B cell (primary cell): ENCODE measurements at places on chromosomes 3 and 15. TPM values are rescaled to one million over a fixed set of nuclear protein-coding genes. Genes with fewer than 3 reads are reported as not detected.

GRCh38 chr3:97835761-97836160 lies 13.9 kb downstream of the CRYBG3 start:
- H3K36me3 ChIP-seq: no peaks in the 10 kb centered on the region
- no peak for DNase-seq
- H3K4me1 ChIP-seq: no peaks in the 10 kb centered on the region
- H3K4me3 ChIP-seq: no peak overlapping the region
- no peaks in the 10 kb centered on the region for H3K27me3 ChIP-seq

DNA sequence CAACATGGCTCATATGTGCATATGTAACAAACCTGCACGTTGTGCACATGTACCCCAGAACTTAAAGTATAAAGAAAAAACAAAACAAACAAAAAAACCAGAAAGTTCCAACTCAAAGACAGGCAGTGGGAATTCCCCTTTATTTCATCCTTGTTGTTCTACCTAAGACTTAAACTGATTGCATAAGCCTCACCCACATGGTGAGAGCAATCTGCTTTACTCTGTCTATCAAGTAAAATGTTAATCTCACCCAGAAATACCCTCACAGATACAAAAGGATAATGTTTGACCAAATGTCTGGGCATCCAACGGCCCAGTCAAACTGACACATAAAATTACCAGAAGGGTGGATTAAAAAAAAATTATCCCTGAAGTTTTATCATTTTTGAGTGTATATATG lies 190.9 kb upstream of the PLSCR5 start:
- no peak overlapping the region for H3K4me3 ChIP-seq
- no peaks in the 10 kb centered on the region for H3K36me3 ChIP-seq
- H3K27me3 ChIP-seq: no peaks in the 10 kb centered on the region
- no peaks in the 10 kb centered on the region for H3K4me1 ChIP-seq

- H3K4me3 ChIP-seq: peak overlapping the region; percentile 86
- peak overlapping the region; percentile 75 for H3K27ac ChIP-seq
- no peaks in the 10 kb centered on the region for H3K36me3 ChIP-seq
- H3K4me1 ChIP-seq: peaks cover 41% of the 10 kb centered on the region
Measured at GRCh38 chr3:23810343-23811184, 4.8 kb downstream of the UBE2E1 start.

- no peaks in the 10 kb centered on the region for H3K27me3 ChIP-seq
- no peak overlapping the region for H3K27ac ChIP-seq
- DNase-seq: no peak
- no peaks in the 10 kb centered on the region for H3K4me1 ChIP-seq
- H3K4me3 ChIP-seq: no peak overlapping the region
Measured at GRCh38 chr3:82957696-82958095, 1196.3 kb upstream of the GBE1 start.

- no peaks in the 10 kb centered on the region for H3K4me1 ChIP-seq
- no peak overlapping the region for H3K27ac ChIP-seq
- H3K4me3 ChIP-seq: no peak overlapping the region
- no peak for DNase-seq
- no peaks in the 10 kb centered on the region for H3K36me3 ChIP-seq
Measured at GRCh38 chr3:82093641-82094040, 332.2 kb upstream of the GBE1 start.

- no peaks in the 10 kb centered on the region for H3K36me3 ChIP-seq
- H3K27ac ChIP-seq: no peak overlapping the region
- H3K4me3 ChIP-seq: no peak overlapping the region
Measured at GRCh38 chr15:33071451-33071850, 123.1 kb downstream of the FMN1 start.

DNA sequence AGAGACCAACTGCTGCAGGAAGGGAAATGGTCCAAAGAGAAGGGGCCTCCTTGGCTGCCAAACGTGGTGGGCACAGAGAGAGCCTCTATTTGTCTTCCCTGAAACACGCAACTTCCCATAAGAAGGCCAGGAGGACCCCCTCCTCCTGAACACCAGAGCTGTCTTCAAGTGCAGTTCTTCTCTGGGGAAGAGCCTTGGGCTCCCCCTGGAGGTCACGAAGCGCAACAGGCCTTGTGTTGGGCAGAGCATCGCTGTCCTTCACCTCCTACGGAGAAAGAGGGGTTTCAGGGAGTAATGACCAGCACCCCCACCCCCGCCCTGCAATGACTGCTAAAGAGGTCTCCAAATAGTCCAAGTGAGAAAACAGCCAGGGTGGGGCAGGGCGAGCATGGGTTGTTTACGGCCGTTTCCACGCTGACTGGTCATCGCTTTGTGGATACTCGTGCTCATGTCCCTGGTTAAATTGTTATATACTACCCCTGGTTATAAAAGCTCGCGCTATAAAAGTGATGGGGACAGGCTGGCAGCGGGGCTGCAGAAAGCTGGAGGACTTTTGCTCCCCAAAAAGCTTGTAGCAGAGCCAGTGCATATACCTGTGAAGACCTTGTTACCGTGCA lies 397.5 kb upstream of the ATP10A start:
- H3K4me1 ChIP-seq: no peaks in the 10 kb centered on the region
- no peaks in the 10 kb centered on the region for H3K27me3 ChIP-seq
- peak; percentile 49 for DNase-seq
- H3K4me3 ChIP-seq: no peak overlapping the region
- H3K27ac ChIP-seq: no peak overlapping the region

DNA sequence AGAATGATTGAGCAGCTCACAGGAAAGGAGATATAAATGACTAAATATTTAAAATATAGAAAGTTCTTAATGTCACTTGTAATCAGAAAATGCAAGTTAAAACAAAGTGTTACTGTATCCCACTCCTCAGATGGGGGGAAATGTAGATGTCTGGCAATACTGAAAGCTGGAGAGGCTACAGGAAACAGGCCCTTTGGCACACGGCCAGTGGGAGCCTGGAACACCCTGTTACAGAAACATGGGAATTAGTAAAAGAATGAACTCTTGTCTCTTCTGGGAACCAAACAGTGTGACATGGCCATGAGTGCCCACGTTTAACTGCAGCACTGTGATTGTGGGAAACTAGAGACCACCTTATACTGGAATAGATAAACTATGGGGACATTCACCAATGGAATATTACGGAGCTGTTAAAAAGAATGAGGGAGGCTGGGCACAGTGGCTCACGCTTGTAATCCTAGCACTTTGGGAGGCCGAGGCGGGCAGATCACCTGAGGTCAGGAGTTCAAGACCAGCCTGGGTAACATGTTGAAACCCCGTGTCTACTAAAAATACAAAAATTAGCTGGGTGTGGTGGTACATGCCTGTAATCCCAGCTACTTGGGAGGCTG lies 50.2 kb downstream of the CDCP1 start:
- H3K4me3 ChIP-seq: no peak overlapping the region
- H3K36me3 ChIP-seq: no peaks in the 10 kb centered on the region
- no peaks in the 10 kb centered on the region for H3K4me1 ChIP-seq
- H3K27ac ChIP-seq: no peak overlapping the region

- peak; percentile 84 for DNase-seq
- H3K4me1 ChIP-seq: no peaks in the 10 kb centered on the region
- H3K27ac ChIP-seq: no peak overlapping the region
Measured at GRCh38 chr3:115819785-115820384, 196.6 kb downstream of the GAP43 start.

GRCh38 chr3:147890114-147890513 lies 480.9 kb downstream of the ZIC1 start:
- no peaks in the 10 kb centered on the region for H3K36me3 ChIP-seq
- H3K4me3 ChIP-seq: no peak overlapping the region
- no peak for DNase-seq
- H3K27ac ChIP-seq: no peak overlapping the region
- H3K4me1 ChIP-seq: no peaks in the 10 kb centered on the region
- no peaks in the 10 kb centered on the region for H3K27me3 ChIP-seq

DNA sequence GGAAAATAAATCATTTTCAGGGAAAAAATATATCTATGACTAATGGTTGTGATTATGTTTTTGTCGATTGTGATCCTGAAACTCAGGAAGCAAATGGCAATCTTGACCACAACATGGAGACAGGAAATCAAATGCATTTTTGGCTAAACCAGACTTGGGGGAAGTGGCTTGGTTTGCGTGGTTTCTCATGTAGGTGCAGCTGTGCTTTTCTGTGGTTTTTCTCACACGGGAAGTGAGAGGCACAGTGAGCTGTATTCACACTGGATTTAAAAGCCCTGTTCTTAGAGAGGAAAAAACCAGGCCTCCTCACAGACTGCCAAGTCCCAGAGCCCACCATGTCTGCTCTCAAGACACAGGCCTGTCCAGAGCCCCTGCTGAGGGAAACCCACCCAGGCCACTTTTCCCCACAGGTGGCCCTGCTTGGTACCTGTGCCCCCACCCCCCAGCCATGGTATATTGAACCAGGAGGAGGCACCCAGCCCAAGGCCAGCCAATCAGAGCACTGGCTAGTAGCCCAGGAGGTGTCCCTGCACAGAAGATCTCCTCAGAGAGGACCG lies 46.1 kb downstream of the BTD start:
- peak; percentile 72 for DNase-seq
- no peak overlapping the region for H3K4me3 ChIP-seq
- H3K27me3 ChIP-seq: no peaks in the 10 kb centered on the region
- H3K36me3 ChIP-seq: no peaks in the 10 kb centered on the region

DNA sequence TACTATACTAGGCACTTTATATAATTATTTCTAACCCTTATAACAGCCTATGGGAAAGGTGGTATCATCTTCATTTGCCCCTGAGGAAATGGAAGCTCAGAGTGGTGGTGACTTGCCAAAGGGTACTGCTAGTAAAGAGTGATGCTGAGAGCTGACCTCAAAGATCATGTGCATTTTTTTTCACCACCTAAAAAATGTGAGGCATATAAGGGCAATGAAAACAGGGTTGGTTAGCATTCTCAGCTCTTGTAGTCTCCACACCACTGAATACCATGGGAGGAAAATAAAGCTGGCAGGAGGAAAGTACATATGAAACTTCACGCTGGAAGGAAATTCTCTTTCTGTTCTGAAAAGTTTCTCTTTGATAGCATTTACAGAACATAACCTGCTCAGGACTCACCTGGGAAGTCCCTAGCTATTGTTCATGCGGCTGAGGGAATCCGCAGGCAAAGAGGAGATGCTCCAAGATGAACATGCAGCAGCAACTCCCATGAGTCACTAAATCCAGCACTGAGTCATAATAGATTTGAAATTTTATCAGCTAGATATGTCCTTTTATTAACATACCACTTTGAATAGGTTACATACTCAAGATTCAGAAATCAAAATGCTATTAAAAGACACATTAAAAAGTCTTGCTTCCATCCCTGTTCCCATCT lies 17.3 kb downstream of the FAIM start:
- H3K27me3 ChIP-seq: no peaks in the 10 kb centered on the region
- no peaks in the 10 kb centered on the region for H3K4me1 ChIP-seq
- no peak for DNase-seq
- no peak overlapping the region for H3K4me3 ChIP-seq

- H3K36me3 ChIP-seq: no peaks in the 10 kb centered on the region
- H3K4me3 ChIP-seq: no peak overlapping the region
- no peaks in the 10 kb centered on the region for H3K27me3 ChIP-seq
- no peaks in the 10 kb centered on the region for H3K4me1 ChIP-seq
Measured at GRCh38 chr3:54773271-54773670, 154.6 kb downstream of the LRTM1 start.

- H3K4me1 ChIP-seq: no peaks in the 10 kb centered on the region
- H3K4me3 ChIP-seq: no peak overlapping the region
- no peak overlapping the region for H3K27ac ChIP-seq
- peaks cover 2% of the 10 kb centered on the region for H3K27me3 ChIP-seq
- DNase-seq: no peak
Measured at GRCh38 chr15:73388256-73388781, 19.6 kb upstream of the HCN4 start.

DNA sequence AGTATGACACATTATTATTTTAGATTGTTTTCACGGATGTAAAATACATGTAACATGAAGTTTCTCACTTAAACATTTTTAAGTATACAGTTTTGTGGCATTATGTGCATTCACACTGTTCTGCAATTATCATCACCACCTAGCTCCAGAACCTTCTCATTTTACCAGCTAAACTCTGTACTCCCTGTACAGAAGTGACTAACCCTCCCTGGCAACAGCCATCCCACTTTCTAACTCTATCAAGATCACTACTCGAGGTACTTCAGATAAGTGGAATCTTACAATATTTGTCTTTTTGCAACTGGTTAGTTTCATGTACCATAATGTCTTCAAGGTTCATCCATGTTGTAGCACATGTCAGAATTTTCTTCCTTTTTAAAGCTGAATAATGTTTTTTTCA lies 116.3 kb upstream of the IGF1R start:
- H3K36me3 ChIP-seq: no peaks in the 10 kb centered on the region
- no peak overlapping the region for H3K4me3 ChIP-seq
- H3K27me3 ChIP-seq: no peaks in the 10 kb centered on the region
- peaks cover 3% of the 10 kb centered on the region for H3K4me1 ChIP-seq
- no peak for DNase-seq

GRCh38 chr3:135905058-135905724 lies 60.3 kb upstream of the PPP2R3A start:
- no peak overlapping the region for H3K4me3 ChIP-seq
- H3K27me3 ChIP-seq: no peaks in the 10 kb centered on the region
- no peaks in the 10 kb centered on the region for H3K36me3 ChIP-seq
- no peak overlapping the region for H3K27ac ChIP-seq
- H3K4me1 ChIP-seq: no peaks in the 10 kb centered on the region

- H3K4me1 ChIP-seq: no peaks in the 10 kb centered on the region
- no peak overlapping the region for H3K27ac ChIP-seq
- no peaks in the 10 kb centered on the region for H3K27me3 ChIP-seq
Measured at GRCh38 chr3:84991422-84991900, 32.7 kb downstream of the CADM2 start.

DNA sequence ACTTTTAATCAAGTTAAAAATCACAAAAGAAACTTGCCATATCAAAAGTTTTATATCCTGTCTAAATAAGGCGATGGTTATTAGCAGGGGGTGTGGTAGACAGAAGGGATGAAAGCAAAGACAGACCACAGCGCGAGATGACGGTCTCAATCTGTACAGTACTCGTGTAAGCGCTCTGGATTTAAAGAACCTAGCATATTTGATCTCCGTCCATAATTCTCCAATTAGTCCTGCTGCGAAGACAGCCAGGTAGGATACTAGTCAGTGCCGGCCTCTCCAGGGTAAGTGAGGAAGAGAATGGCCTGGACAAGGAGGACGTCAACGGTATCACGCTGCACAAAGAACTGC lies 701 bp downstream of the SGO1 start:
- peaks cover 19% of the 10 kb centered on the region for H3K4me1 ChIP-seq
- peaks cover 2% of the 10 kb centered on the region for H3K36me3 ChIP-seq
- no peak for DNase-seq
- H3K27ac ChIP-seq: peak overlapping the region; percentile 82

DNA sequence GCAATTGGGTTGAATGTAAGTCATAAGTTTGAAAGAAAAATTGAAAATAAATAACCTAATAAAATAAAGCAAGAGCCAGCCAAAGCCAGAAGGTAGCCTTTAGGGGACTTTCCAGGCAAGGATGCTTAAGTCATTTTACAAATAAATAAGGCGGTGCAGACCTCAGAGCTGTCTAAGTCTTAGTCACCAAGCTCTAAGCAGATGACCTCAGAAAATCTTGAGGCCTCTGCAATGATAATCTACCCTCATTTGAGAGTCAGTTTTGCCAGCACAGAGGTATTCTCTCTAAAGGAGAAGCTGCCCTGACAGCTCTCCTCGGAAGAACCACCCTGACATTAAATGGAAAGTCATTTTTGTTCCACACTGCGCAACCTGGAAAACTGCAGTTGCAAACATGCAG lies 113.9 kb downstream of the OXNAD1 start:
- H3K27me3 ChIP-seq: no peaks in the 10 kb centered on the region
- peaks cover 76% of the 10 kb centered on the region for H3K4me1 ChIP-seq
- H3K4me3 ChIP-seq: no peak overlapping the region
- no peaks in the 10 kb centered on the region for H3K36me3 ChIP-seq

GRCh38 chr15:85475711-85476110 lies 95.3 kb downstream of the AKAP13 start:
- no peak overlapping the region for H3K4me3 ChIP-seq
- no peak for DNase-seq
- no peaks in the 10 kb centered on the region for H3K36me3 ChIP-seq
- no peaks in the 10 kb centered on the region for H3K27me3 ChIP-seq
- H3K4me1 ChIP-seq: peaks cover 82% of the 10 kb centered on the region
- peak overlapping the region; percentile 78 for H3K27ac ChIP-seq

The RUBCN gene
- 57.3 and 63.5 TPM in 2 replicates for polyA plus RNA-seq

The SLC9C1 gene
- polyA plus RNA-seq: 0.07 and 0.30 TPM in 2 replicates

The ZSCAN2 gene
- polyA plus RNA-seq: 5.6 and 9.9 TPM in 2 replicates

The PPP1R2 gene
- polyA plus RNA-seq: 39.1 and 74.0 TPM in 2 replicates
